Mesendoderm (in vitro differentiated cells): ENCODE measurements at places on chromosomes 5 and 9.

DNA sequence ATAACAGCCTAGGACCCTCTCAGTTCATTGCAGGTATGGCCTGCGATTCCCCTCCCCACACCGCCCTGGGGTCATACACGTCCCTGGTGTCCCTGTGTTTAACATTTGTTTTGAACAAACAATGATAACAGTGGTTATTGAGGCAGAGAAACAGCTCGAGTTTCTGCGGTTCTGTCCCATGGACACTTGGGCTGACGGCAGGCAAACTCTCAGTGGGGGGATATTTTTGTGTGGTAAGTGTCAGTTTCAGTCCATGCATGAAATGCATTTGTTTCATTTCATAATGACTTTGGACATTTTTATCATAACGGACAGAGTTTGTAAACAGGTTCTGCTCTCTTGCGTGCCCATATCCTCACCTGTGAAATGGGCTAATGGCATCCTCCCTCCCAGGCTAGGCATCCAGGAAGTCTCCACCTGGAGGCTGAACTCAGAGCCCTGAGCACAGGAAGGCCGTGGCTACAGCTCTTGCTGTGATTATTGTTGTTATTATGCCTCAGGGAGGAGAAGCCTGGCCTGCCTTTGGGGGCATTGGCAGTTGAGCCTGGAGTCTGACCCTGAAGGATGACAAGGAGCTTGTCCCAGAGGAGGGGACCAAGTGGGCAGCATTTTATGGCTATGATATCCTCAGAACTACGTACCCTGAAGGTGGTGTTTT lies 190.9 kb downstream of the GADD45G start:
- DNase-seq: no peak

DNA sequence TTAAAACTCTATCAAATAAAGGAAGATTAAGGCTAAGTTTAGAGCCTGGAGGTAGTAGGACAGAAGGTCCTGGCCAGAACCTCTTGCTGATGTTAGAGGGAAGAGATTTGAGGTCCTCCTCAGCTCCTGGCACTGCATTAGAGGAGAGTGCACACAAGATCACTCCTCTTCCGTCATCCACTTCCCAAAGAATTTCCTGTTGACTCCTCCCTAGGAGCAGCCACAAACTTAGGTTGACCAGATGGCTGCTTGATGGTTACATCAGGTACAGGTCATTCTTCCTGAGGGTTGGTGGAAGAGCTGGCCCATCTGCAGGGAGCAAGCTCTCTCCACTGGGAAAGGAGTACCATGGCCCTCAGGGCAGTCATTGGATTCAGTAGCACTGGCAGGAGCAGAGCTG lies 93.9 kb upstream of the IL33 start:
- peak; percentile 7 for DNase-seq

- no peak for DNase-seq
Measured at GRCh38 chr9:121266906-121267650, 884 bp upstream of the GSN start.

GRCh38 chr9:76877961-76878360 lies 28.0 kb downstream of the PRUNE2 start:
- DNase-seq: no peak

DNA sequence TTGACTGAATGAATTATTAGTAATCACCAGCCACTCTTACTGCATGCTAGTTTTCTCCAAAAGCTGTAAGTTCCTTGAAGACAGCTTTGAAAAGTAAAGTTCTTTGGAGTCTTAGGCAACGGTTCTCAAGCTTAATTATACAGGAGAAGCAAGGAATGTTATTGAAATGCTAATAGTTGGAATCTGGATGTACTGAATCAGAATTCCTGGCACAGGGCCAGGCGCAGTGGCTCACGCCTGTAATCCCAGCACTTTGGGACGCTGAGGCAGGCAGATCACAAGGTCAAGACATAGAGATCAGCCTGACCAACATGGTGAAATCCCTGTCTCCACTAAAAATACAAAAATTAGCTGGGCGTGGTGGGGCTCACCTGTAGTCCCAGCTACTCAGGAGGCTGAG lies 33.4 kb downstream of the GRIA1 start:
- DNase-seq: no peak

GRCh38 chr9:84947412-84947972 lies 278.0 kb downstream of the NTRK2 start:
- DNase-seq: no peak
